ENCODE measurements at places on chromosomes 7 and 10. TPM values are rescaled to one million over a fixed set of nuclear protein-coding genes. Genes with fewer than 3 reads are reported as not detected.

Gene SERPINE1
- polyA plus RNA-seq: 1.1 TPM

GRCh38 chr7:137755846-137756651, 90.7 kb downstream of the DGKI start:
- no peak for DNase-seq

DNA sequence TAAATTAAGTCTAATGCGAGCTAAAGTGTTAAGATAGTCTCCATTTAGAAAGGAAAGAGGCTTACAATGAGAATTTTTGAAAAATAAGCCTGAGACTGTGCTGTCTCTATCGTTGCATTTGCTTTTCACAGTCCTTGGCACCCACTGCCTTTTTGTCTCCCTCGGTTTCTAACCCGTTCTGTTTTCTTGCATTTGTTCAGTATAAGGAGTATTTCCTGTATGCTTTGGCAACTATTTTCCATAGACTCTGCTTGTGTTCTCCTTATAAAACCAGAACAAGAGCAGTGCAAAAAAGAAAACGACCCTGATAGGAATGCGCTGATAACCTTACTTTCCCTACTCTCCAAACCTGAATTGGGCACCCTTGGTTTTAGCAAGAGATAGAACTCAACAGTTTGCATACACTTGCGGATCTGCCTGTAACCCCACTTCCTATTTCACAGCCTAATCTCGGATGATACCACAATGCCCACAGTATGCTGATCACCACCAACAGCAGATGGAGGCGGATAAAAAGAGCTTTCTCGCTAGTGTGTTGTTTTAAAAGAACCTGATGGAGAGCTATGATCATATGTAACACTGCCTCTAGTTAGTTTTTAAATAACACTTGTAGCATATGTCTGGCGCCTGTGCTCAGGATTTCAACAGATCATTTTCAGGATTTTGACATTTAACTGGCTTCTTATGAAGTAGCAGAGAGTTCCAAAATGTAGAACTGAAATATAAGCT, 1.6 kb upstream of the ARHGAP12 start:
- no peak for DNase-seq

Gene SPDYE6
- polyA plus RNA-seq: 2.2 TPM

- no peak for DNase-seq
These were observed 33.7 kb upstream of the CHCHD3 start for GRCh38 chr7:133115596-133115995.

- DNase-seq: no peak
These were observed 616.9 kb upstream of the FOXK1 start for GRCh38 chr7:4065190-4065589.

Gene SPOCK2
- polyA plus RNA-seq: 150 TPM

GRCh38 chr7:99357701-99358490, 16.6 kb upstream of the ARPC1B start:
- no peak for DNase-seq

Gene TDRD1
- not detected for polyA plus RNA-seq

GRCh38 chr7:17131983-17132655, 166.3 kb upstream of the AHR start:
- DNase-seq: no peak

- DNase-seq: no peak
These were observed 166.2 kb upstream of the INHBA start for GRCh38 chr7:41869091-41869490.

DNA sequence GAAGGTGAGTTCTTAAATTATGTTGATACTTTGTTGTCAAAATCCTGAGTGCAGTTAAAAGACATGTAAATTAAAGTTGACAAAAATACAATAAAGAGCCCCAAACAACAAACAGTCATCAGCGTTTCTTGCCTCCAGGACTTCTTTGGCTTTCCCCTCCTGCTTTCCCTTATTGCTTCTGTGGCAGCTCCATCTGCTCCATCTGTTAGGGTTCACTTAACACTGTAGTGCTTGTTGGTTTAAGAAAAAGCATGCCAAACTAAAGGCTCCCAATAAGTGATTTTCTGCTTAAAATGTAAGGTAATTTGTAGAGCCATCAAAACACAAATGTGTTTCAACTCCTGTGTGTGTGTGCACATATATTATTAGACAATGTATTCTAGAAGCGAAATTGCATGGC, 254.3 kb upstream of the GNAI1 start:
- peak; percentile 10 for DNase-seq

DNA sequence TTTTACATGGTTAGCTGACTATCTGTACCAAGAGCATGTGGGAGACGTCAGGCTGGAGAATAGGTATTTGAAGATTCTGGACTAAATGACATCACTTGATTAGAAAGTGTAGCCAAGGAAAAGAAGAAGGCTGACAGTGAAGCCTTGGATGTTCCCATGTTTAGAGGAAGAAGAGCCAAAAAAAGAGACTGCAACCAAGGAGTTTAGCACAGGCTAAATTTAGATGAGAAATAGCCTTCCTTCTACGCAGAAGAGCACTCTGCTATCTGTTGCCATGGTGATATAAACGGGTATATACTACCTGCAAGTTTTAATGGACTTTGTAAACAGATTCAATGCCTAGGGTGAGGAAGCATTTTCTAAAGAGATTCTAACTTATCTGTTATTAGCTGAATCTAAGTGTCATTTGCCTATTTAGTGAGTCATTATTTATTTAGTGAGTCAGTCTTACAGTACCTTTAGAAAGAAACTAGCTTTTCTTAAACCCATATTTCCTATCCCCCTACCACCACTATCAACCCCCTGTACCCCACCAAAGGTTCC, 69.8 kb downstream of the CDK6 start:
- no peak for DNase-seq

DNA sequence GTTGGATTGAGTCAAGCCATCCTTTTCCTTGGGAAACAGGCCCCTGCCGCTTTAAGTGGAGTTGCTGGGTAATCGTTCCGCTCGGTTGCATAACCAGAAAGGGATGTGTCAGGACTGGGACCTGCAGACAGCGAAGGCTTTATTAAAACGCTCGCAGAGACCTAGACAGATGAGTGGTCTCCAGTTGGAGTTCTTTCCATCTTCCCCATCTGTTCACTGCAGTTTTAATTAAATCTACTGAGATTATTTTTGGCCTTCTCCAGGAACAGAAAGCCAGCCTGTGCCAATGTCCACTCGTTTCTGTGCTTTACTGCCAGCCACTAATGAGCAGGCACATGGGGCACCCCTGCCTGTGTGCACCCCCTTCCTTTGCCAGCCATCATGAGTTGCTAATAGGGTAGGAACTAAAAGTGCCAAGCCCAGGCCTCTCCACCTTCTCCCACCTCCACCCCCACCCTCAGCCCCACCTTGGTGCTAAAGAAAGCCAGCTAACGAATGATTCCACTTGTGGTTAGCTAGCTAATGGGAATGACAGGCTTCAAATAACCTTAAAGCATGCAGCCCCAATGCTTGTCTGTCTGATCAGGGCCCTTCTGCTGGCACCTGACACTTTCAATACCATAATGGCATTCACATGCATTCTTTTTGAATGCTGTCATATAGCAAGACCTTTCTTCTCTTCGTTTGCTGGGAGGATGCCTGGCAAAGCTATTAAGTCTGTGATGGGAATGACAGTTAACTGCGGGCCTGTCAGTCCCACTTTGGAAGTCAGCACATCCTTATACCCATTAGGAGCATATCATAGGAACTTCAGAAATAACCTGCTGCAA, 556.8 kb upstream of the GALNT17 start:
- no peak for DNase-seq

Gene SRRM3
- polyA plus RNA-seq: 0.86 TPM

GRCh38 chr7:40885503-40885902, 750.7 kb downstream of the SUGCT start:
- DNase-seq: no peak

Gene ZMIZ2
- polyA plus RNA-seq: 40.7 TPM

Gene GBX1
- polyA plus RNA-seq: not detected

Data from right renal cortex interstitium (tissue), 3 donors.